ENCODE measurements at places on chromosomes 5 and 9.

GRCh38 chr5:90421136-90421535 lies 11.6 kb upstream of the CETN3 start:
- no peak for DNase-seq

- DNase-seq: no peak
Measured at GRCh38 chr5:146461319-146461718, 14.2 kb downstream of the TCERG1 start.

DNA sequence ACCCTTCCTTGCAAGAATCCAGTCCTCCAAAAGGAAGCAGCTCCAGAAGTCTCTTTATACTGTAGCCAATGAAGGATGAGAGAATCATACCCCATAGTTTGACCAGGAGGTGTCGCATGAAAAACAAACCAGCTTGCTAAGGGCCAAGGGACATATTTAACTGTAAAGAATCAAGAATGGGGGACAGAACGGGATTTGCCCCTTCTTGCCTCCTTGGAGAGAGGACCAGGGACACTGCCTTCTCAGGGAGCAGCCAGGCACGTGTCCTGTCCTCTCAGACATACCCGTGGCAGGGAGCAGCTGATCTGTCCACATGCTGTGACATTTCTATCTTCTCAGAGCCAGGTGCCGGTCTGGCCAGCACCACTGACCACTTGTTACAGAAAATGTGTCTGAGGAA lies 11.7 kb downstream of the PRUNE2 start:
- DNase-seq: no peak

- no peak for DNase-seq
Measured at GRCh38 chr5:43674536-43674935, 71.6 kb downstream of the NNT start.

DNA sequence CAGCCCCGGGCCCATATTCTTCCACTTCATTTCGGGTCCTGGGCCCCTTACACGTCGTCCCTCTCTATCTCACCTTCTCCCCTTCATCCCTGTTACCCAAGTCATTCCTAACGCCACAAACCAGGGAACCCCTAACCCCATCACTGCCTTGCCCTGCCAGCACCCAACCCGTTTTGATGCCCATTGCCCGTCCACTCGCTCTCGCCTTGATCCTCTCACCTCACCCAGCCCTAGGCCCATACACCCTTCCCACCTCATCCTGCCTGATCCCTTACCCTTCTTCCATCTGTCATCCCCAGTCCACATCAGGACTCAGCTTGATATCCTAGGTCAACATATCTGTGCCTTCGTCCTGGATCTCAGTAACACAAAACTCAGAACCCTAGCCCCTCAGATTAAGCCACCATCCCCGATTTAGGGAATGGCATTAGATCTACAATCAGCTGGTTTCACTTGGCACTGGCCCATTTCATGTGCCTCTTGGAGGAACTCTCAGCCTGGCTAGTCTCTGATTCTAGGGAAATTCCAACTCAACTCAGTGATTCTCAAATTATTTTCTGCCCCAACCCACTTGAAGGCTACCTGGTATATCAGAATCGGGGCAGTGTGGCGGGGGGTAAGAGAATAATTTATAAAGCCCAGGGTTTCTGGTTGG lies 489 bp downstream of the CHMP5 start:
- DNase-seq: no peak

- no peak for DNase-seq
Measured at GRCh38 chr9:101478444-101478843, 42.9 kb upstream of the ALDOB start.

DNA sequence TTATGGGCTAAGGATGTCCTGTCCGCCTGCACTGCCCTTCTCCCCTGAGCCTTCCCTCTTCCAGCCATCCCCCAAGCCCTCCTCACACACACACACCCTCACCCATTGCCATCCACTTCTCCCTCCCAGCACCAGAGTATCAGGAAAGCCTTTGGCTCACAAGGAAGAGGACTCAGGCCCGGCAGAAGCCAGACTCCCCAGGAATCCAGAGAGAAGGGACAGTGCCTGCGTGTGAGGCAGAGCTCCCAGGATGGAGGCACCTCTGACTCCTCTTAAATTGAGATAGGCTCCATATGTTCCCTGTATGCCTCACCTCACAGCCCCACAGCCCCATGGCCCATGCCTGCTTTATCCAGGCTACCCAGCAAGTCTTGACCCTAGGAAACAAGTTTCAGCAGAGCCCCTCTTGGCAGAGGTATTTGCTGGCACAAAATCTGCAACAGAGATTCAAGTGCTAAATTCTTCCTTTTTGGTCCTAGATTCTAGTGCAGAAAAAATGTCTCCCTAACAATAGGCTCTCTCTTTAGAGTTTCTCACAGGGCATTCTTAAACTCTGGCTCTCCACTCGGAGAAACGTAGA lies 761 bp downstream of the IL17B start:
- DNase-seq: no peak

DNA sequence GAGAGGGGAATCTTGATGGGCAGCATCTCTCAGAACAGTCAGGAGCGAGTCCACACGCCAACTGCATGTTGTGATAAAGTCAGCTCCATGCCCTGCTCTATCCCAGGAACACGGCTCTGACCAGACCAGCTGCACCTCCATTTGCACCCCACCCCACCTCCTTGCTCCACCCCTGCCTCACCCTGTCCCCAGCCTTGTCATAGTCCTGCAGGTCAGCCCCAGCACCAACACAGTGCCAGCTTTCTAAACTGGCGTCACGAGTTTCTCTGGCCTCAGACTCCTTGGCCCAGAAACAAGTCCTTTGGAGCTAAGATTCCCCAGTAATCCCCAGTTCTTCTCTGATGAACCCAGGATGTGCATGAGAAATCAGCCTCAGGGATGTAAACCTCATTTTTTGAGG lies 23.5 kb downstream of the GGTA1 start:
- no peak for DNase-seq

GRCh38 chr5:138610918-138611677 lies 35.9 kb upstream of the HSPA9 start:
- DNase-seq: no peak

GRCh38 chr9:38194870-38195269 lies 125.8 kb upstream of the SHB start:
- DNase-seq: no peak

DNA sequence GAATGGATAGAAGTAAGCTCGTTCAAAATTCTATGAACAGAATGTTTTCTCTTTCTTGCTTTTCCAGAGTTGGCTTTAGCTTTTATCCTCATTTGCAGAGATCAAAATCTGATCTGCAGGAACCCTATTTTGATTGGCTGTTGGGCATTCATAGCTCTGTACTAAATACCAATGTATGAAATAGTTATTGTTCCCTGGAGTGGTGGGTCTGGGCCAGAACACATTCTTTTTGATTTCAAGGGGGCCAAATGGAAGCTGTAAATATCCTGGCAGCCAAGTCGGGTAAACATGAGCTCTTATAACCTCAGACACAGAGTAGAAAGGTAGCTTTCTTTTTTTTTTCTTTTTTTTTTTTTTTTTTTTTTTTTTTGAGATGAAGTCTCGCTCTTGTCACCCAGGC lies 241.5 kb downstream of the PDZD2 start:
- DNase-seq: no peak

GRCh38 chr9:130688072-130688471 lies 5.5 kb upstream of the EXOSC2 start:
- no peak for DNase-seq

DNA sequence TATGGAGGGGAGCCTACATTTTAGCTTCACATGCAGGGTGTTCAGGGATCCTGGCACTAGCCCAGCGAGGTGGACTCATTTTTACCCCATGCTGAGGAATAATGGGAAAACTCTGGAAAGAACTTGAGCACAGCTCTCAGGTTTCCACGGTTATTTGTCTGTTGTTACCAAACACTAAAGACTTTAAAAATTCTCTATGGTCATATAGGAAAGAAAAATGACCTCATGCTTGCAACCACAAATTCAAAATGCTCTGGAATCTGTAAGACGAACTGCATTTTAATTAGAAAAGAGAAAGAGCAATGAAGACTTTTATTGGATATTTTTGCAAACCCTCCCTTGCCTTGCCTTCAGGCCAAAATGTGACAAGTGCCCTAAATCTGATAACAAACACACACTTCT lies 606.9 kb downstream of the EBF1 start:
- no peak for DNase-seq

- no peak for DNase-seq
Measured at GRCh38 chr5:16549491-16550206, 67.1 kb downstream of the RETREG1 start.

- DNase-seq: no peak
Measured at GRCh38 chr5:50667023-50667652, 701 bp downstream of the PARP8 start.

GRCh38 chr5:62596096-62596495 lies 17.5 kb downstream of the LRRC70 start:
- no peak for DNase-seq

GRCh38 chr9:68672215-68672614 lies 32.8 kb upstream of the PIP5K1B start:
- no peak for DNase-seq

DNA sequence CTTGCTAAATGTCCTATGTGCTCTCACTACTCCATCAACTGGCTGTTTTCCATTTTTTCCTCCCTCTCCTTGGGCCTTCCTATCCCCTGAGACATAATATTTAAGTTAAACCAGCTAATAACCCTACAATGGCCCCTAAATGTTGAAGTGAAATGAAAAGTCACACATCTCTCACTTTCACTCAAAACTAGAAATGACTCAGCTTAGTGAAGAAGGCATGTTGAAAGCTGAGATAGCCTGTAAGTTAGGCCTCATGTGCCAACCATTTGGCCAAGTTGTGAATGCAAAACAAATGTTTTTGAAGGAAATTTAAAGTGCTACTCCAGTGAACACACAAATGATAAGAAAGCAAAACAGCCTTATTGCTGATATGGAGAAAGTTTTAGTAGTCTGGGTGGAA lies 48.8 kb upstream of the CDH10 start:
- no peak for DNase-seq

- DNase-seq: no peak
Measured at GRCh38 chr5:142974409-142974808, 204.2 kb downstream of the ARHGAP26 start.

DNA sequence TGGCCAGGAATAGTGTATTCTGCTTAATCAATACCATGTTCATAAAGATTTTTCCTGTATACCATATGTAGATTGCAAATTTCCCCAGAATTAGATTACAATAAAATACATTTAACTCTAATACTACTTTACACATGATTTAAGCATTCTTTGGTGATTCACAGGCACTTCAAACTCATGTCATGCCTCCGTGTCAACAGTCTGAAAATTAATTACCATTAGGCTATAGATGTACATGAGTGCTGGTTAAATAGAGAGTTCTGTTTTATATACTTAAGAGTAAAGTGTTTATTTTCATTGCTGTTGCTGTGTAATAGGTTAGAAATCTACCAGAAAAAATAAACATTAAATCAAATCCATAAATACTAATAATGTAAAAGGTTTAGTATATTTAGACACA lies 159.8 kb downstream of the ZSWIM6 start:
- no peak for DNase-seq

DNA sequence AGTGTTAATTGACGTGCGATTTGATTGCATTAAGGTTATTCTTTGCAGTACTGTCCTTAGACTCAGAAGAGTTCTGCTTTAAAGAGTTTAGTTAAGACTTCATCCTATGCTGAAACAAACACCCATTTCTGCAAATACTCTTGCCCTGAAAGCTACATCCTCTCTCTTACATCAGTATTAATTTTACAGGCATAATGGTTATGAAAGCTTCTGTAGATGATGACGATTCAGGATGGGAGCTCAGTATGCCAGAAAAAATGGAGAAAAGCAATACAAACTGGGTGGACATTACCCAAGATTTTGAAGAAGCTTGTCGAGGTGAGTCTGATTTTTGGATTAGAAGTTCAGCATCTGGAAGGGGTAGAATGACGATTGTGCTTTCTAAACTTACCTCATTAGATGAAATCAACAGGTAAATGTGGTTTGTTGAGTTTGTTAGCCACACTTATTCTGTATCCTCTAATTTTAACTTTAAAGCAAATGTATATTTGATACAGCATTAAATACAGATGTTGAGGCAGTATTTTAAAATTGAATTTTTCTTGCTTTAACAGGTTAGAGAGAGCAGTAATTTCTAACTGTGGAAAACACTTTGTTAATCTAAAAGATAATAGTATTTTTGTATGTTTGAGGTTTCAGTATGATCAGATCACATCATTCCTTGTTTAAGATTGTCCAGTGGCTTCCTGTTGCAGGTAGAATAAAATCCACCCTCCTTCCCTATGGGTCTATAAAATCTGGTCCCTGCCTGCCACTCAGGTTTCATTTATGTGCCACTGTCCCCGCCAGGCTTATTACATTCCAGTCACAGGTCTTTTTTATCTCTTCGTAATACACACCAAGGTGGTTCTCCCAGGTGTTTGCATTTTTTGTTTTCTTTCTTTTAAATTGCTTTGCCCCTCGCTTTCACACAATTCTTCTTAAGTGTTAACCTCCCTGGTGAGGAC lies 1.3 kb downstream of the NAA35 start:
- no peak for DNase-seq

DNA sequence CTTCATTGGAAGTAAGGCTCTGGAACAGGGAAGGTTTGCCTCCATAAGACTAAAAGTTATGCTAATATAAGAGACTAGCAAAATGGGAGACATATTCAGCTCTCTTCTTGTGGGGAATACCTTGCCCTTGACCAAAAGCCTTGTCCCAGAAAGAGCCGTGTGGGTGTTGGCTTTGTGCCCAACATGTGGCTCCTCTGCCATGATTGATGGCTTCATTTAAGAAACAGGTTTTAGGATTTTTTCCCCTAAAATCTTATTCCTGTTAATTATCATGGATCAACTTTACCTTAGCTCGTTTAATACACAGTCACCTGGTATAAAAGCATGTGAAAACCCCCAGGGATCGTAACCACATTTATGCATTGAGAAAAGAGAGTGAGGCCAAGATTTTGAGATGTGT lies 38.9 kb downstream of the DOCK8 start:
- no peak for DNase-seq

DNA sequence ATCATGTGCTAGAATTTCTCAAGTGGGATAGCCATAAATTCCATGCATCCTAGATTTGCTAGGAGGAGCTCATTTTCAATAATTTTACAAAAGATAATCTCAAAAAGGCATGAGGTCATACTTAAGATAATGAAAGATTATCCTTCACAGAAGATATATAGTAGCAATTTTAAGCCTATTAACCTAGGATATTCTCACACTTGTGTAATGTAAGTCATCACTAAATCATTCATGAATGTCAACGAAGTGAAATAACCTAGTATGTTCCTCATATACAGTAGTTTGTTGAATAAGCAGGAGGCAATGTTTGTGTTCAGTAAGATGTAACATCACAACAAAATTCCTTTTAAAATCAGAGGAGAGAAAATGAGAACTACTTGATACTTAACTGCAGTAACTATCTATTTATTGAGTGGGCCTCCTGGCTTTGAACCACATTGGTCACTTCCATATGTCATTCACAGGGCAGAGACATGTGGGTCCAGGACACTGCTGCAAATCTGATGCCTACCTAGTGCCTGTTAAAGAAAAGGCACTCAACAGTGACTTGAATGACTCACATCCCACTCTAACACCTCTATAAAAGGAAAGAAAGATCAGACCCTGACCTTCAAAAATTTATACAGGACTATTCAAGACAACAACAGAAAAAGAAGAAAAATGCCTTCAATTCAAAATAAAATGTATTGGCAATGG lies 8.2 kb downstream of the LIFR start:
- DNase-seq: no peak

GRCh38 chr5:91384671-91385430 lies 1.7 kb upstream of the ARRDC3 start:
- no peak for DNase-seq

All from activated CD4-positive, alpha-beta T cell treated with anti-CD3 and anti-CD28 coated beads, Interleukin-2, amount 50 U/mL, for 1 hour (primary cell).